Left hindlimb (tissue), 1 donor: ENCODE measurements at places on chromosomes 12 and 14.

DNA sequence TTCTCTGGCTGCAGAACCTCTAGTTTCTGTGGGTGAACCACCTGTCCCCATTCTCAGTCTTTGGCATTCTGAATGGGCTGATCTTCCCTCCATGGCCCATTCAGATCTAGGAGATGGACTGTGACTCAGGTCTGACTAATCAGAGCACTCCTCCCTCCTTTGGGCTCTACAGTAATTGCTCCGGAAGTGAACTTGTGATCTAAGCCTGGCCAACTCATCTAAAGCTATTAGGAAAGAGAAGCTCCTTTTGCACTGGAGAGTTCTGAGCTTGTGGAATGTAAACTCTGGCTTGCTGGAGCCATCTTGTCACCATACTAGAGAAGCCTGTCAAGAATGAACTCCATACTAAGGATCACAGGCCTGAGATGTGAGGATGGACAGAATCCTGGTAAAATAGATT, 168.2 kb downstream of the SUDS3 start:
- no peak for DNase-seq

DNA sequence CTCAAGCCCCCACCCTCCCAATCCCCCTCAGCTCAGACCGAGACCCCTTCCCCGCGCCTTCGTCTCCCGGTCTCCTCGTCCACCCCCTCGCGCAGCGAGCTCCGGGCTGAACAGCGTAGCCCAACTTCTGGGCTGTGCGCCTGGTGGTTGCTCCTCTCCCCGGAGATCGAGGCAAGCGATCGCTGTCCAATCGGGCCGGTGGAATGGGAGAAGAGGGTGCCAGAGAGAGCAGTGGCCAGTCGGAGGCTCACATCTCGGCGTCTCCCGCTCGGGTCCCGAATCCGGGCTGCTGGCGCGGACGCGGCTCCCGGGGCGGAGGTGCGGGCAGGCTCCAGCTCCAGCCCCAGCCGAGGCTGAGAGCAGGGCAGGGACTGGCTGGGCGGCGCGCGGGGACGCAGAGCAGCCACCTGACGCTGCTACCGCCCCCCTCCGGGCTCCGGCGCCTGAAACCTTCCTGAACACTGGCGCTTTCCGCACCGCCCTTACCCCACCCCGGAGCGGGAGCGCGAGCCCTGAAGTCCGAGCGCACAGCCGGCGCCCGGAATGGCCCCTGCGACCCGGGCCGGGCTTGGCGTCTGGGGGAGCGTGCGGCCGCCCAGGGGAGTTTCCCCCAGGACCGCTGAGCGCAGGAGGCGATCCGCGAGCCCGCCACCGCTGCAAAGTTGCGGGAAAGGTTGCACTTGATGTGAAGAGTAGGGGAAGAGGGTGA, 508 bp upstream of the KCNH5 start:
- DNase-seq = peak; percentile 53

- no peak for DNase-seq
These were observed 456.9 kb upstream of the SYT1 start for GRCh38 chr12:78407722-78408121.

DNA sequence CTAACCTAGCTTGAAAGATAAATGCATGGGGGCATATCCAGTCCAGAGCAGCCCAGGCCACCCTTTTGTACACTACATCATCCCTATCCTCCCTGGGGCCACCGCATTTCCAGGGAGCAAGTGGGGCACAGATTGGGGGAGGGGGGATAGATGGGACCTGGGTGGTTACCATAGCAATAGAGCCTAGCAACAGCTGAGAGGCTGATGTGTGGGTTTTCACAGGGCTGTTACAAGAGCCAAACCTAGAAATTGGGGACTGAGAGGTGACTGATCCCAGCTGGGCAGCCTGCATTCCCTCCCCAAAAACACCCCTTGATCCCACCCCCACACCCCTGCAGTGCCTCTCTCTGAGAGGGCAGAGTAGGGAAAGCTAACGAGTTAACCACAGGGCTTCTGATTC, 3.7 kb upstream of the ZNF384 start:
- no peak for DNase-seq

DNA sequence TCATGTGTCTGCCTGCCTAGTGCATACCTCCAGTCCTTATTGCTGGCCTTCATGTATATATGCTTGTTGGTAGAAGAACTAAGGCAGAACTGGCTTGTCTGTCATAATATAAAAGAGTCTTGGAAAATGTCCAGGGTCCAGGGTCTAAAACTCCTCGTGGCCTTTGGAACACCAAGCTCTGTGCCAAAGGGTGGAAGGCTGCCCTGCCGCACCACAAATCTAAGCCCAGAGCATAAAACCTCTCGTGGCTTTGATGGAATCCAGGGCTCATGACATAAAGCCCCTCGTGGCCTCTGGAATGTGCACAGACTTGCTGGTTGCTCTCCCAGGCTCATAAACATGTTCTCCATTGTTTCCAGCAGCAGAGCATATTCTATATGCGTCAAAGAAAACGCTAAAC, 107.9 kb downstream of the BBS10 start:
- no peak for DNase-seq

- DNase-seq = no peak
These were observed 20.5 kb downstream of the SOAT2 start for GRCh38 chr12:53123578-53124351.

DNA sequence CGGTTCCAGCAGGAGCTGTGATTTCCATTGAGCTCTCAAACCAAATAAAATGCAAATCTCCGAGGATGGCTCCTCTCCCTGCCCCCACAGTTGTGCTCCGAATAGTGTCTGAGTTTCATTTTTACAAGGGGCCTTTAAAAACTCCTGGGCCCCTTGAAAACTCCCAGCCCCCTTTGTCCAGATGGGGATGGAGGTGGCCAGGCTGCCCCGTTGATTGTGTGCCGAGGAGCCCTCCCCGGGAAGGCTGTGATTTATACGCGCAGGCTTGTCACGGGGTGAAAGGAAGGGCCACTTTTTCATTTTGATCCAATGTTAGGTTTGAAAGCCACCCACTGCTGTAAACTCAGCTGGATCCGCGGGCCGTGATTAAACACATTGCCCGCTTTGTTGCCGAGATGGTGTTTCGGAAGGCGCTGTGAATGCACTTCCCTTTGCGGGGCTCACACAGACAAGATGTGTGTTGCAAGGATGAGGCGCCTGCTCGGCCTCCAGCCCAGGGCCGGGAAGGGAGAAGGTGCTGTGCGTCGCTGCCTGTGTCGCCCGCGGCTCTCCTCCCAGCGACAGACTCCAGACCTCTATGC, 98.8 kb downstream of the TMEM132C start:
- peak; percentile 48 for DNase-seq

DNA sequence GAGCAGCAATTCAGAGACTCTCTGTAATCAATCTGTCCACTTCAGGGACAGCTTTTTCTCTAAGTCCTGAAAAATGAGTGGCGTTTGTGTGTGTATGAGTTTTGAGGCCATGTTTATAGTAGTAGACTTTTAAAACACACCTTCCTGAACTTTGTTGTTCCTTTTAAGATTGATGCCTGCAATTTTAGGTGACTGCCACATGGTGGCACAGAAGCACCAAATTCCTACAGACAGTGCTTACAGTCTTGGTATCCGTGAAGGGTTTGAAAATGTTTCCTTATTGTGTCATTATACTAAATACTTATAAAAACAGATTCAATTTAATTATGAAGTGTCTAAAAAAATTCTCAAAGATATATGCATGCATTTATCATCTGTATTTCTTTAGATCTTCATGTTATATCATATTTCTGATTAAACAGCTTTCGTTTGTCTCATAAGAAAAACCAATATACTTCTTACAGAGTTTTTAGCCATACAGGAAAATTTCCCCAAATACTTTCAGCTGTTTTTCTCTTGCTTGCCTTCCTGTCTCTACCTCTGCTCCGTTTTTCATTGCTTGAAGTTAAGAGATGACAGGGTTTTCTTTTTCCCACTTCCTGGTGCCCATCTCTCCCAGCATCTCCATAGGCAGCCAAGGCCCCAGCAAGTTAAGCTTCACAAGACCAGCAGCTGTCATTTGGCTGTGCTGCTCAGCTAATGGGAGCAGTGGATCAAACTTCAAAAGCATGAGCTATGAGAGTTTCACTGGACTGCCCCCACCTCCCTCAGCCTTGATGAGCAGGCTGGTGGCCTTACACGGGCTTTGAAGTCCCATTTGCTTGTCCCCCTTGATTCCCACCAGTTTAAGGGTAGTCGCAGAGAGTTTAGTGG, 259.6 kb downstream of the AKAP6 start:
- DNase-seq = no peak

DNA sequence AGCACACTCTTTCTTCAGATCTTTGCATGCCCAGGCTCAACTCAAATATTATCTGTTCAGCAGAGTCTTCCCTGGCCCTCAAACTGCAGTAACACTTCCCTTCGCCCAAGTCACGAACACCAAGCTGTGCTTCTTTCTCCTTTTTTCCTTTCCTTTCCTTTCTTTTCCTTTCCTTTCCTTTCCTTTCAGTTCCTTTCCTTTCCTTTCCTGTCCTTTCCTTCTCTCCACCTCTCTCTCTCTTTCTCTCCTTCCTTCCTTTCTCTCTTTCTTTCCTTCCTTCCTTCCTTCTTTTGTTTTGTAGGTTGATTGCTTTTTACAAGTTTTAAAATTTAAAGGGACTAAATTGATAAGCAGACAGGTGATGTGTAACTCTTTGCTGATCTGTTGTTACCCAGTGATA, 19.0 kb upstream of the ADGRD1 start:
- no peak for DNase-seq

GRCh38 chr12:92128612-92129011, 17.0 kb downstream of the BTG1 start:
- no peak for DNase-seq

DNA sequence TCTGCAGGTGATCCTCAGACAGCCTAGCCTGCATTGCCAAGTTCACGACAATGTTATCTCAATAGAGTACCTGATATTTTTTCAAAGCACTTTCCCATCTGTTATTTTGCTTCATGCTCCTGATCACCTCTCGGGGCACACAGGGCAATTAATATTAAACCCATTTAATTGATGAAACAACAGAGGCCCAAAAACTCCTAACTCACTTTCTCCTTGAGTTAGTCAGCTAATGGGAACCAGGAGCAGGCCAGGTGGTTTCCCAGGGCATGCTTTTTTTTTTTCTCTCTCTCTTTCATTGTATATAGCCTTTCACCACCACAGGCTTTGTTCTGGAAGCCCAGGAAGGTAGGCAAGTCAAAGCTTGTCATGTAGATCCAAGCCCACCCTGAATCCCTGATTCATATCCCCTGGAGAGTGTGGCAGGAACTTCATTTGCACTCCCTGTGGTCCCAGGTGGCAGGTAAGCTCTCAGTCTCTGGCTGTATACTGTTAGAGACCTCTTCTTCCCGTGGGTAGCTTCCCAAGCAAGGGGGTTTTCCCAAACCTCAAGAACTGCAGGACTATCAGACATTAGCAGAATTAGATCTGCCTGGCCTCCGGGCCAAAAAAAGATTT, 41.6 kb upstream of the MAP1LC3B2 start:
- DNase-seq = no peak
